ENCODE measurements at places on chromosomes 16 and 17.

GRCh38 chr16:27638833-27639560 is 89.1 kb downstream of the KATNIP start:
- no peak for DNase-seq

DNA sequence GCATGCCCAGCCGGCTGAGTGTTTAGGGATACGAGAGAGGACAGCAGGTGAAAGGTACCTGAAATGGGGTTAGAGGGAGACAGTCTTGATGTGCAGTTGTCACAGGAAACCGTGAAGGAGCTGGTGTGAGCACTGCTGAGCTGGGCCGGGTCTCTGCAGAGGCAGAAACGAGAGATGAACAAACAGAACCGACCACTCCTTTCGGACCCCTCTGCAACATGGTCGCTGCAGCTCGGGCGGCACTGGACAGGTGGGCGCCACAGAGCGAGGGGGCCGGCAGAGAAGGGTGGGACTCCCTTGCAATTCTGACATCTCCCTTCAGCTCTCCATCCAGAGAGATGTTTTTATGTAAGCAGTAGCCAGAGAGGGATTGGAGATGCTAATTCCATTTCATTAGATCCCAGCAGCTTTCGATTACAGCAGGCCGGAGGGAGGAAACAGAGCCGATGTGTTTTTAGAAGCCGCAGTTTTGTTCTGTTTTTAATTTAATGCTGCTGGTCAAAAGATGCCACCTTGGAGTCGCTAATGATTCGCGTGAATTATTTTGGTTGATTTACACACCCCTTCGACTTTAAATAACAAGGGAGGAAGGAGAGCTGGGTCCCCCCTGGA is 86.3 kb upstream of the RPL38 start:
- DNase-seq = no peak

DNA sequence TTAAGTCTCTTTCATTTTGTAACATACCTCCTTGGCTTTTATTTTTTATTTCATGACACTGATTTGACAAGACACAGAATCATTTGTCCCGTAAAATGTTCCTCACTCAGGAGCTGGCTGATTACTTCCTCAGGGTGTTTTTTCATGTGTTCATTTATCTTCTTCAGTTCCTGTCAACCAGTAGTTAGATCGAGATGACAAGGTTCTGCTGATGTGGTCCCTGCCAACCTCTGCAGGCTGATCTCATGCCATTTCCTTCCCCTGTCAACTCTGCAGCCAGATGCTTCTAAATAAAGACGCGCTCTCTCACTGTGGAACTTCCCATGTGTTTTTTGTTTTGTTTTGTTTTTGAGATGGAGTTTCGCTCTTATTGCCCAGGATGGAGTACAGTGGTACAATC is 8.1 kb upstream of the CXCL16 start:
- DNase-seq = no peak

DNA sequence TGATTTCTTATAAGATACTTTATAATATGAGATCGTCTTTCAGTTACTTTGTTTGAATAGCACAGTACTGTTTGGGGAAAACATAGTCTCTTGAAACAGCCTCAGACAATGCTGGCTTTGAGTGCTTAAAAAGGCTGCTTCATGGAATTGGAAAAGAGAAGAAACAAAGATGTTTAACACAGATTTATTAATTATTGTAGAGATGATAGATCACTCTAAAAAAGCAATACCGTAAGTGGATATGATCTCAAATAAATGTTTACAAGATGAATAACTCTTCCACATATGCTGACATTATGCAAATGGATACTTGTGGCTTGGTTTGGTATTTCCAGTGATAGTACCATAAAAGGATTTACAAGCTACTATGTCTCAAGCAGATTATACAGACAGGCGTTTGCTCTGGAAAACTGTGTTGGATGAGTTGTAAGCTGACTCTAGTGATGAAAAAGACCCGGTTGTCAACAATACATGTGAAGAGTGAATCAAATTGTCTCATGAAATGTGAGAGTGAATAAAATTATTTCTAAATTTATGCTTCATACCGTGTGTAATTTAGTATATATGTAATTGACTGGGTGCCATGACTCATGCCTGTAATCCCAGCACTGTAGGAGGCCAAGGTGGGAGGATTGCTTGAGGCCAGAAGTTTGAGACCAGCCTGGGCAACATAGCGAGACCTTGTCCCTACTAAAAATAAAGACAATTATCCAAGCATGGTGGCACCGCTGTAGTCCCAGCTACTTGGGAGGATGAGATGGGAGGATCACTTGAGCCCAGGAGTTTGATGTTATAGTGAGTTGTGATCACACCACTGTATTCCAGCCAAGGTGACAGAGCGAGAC is 105.4 kb downstream of the FTO start:
- no peak for DNase-seq

GRCh38 chr16:89172528-89173173 is 1.1 kb downstream of the CDH15 start:
- no peak for DNase-seq

DNA sequence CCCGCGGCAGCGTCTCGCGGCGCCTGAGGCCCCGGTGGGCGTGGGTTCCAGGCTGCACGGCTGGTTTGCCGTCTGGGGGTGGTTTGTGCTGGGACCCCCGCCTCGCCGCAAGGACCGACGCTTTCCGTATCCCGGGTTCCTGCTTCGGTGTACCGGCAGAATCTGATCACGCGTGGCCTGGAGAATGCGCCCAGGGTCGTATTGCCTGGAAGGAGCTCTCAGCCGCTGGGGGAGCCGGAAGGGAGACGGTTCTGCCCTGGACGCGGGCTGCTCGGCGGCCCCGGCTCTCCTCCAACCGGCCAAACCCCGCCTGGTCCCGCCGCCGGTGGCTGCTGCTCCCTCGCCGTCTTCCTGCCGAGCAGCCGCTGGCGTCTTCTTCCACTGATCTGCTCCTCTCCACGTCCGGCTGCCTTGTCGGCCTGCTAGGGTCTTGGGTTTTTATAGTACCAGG is 39.8 kb downstream of the ZNF778 start:
- DNase-seq = no peak

DNA sequence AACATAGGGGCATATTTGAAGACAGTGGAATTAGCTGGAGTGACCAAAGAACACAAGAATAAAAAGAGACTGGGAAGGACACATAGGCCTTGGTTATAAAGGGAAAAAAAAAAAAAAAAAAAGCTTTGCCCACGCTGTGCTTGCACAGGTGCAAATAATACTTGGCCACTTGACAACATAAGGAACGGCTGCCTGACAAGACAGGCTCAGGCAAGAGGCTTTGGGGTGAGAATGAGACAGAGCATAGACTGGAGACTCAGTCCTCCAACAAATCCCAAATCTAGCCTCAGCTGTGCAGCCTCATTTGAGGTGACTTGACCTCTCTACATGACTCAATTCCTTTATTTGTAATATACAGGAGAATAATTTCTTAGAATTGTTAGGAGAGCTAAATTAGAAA is 332.8 kb upstream of the DYNLRB2 start:
- no peak for DNase-seq

- no peak for DNase-seq
Observed at GRCh38 chr17:63950940-63951907, 19.1 kb upstream of the CD79B start.

GRCh38 chr17:32161029-32161428 is 18.7 kb downstream of the RHOT1 start:
- no peak for DNase-seq

DNA sequence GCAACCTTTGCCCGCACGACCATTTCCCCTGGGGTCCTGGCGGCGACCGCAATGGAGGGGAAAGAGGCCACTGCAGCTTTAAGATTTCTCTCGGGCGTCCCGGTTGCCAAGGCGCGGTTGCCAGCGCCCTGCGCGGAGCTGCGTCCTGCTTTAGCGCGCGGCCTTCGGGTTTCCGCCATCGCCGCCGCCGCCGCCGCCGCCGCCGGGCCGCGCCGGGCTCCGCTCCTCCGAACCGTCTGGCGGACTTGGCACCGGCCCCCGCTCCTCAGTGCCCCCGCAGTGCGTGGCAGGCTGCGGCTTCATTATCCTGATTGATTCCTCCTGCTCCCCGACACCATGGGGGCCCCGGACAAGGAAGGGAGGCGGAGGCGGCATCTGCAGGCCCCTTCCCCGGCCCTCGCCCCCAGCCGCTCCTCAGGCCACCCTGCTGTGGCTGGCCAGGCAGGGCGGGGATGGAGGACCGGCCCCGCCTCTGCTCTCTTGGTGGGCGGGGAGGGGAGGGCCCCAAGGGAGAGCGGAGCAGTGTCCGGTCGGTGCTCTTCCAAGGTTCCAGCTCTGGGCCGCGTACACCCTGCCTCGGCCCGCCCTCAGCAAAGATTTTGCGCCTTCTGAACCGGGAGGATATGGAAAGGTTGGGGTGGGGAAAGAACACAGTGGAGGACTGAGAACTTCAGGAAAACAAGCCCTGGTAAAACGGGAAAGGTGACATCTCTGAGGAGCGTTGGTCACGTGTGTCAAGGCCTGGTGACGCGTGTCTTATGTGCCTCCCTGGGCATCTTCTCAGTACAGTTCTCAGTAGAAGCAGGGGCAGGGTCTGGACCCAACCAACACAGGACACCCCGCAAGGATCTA is 34.0 kb downstream of the NEUROD2 start:
- no peak for DNase-seq

GRCh38 chr16:23726710-23727109 is 13.7 kb upstream of the ERN2 start:
- DNase-seq = no peak

GRCh38 chr17:11786711-11787438 is 188.6 kb downstream of the DNAH9 start:
- DNase-seq = no peak

DNA sequence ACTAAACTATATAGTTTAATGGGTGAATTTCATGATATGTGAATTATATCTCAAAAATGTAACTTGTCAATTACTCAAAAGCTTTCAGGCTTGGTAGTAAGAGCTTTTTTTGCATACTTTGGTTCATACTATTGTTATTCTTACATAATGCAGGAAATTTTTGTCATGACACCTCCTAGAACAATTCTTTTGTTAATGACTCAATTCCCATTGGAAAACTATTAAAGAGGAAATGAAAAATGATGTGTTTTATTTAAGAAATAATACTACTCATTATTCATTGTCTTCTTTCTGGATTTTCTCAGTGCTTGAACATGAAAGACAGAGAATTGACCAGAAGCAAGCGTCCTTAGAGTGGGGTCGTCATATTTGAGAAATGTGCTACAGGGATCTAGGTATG is 196.4 kb upstream of the KCNJ16 start:
- no peak for DNase-seq

GRCh38 chr16:64051824-64052223 is 1070.0 kb downstream of the CDH11 start:
- no peak for DNase-seq

- DNase-seq = no peak
Observed at GRCh38 chr17:49514071-49514721, 19.1 kb downstream of the NGFR start.

GRCh38 chr17:752620-753219 is 656 bp upstream of the GEMIN4 start:
- no peak for DNase-seq

DNA sequence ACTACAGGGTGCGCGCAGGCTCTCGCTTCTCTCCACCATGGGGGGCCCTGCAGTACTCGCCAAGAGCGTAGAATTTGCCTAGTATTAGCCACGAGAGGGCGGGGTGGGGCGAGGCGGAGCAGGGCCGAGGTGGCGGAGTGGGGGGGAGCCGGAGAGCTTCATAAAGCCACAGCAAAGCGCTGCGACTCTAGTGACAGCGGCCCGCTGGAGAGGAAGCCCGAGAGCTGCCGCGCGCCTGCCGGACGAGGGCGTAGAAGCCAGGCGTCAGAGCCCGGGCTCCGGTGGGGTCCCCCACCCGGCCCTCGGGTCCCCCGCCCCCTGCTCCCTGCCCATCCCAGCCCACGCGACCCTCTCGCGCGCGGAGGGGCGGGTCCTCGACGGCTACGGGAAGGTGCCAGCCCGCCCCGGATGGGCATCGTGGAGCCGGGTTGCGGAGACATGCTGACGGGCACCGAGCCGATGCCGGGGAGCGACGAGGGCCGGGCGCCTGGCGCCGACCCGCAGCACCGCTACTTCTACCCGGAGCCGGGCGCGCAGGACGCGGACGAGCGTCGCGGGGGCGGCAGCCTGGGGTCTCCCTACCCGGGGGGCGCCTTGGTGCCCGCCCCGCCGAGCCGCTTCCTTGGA is at the start of gene TBX21:
Gene TBX21 (plus strand): TSS at position 190 of the 627 bp plus-strand sequence. CDS start 219 bp downstream, at position 409.
- DNase-seq = no peak

- DNase-seq = no peak
Observed at GRCh38 chr17:27338536-27338985, 44.6 kb downstream of the WSB1 start.

DNA sequence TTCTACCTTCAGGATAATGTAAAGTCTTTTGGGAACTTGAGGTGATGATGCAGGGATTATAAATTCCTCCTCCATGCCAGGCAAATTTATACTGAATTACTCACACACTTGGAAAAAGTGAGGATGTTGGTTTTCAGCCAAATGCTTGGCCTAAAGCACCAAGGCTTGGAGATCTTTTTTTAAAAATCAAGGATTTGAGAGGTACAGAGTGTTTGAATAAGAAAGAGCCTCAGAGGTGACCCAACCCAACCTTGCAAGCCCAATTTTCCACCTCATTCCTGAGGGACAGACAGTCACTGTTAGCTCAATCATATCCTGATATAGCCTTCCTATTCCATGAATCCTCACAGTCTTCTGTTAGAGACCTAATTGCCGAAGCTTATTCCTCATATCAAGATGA is 14.0 kb downstream of the GRIN2A start:
- no peak for DNase-seq

DNA sequence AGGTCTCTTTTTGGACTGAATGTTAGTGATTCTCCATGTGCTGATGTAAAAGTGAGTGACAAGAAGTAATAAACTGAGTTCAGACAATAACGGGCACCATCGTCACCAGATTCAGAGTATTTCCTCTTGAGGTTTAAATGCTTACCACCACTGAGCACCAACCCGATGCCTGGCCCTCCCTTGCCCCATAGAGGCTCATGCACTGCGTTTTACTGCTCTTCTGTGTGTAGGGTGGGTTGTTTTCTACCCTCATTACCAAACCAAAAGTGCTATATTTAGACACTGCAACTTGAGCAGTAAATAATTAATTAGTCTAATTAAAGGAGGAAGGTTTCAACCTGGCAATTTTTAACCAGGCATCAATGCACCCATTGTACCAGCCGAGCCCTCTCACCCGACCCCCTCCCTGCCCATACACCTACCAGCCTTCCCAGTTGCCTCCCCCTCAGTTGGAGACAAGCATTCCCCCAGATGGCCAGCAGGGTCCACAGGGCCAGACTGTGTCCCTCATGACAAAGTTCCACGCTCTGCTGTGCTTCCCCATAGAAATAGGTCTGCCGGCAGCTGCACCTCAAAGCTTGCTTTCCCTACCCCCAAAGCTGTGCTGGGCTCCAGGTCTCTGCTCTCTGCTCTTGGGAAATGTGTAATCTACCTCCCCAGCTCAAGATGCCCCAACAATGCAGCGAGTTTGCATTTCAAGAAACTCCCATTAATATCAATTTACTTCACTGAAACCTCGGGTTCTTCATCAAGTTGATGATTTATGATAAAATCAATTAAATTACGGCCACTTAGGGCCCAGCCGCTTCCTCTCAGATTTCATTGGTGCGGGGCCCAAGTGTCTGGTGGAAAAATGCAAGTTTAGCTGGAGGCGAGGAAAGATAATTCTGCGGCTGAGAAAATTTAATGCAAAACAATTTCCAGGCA is 16.0 kb downstream of the HOXB4 start:
- no peak for DNase-seq
